Smooth muscle cell of the pulmonary artery (primary cell): ENCODE measurements at places on chromosomes 2 and 18. TPM values are rescaled to one million over a fixed set of nuclear protein-coding genes. Genes with fewer than 3 reads are reported as not detected.

PSMA8 gene
- not detected in 2 replicates for total RNA-seq

CREG2 gene
- 0.65 and 2.4 TPM in 2 replicates for total RNA-seq

SLC38A11 gene
- 0.13 and 0.83 TPM in 2 replicates for total RNA-seq

CKAP2L gene
- 1.3 and 4.0 TPM in 2 replicates for total RNA-seq

IL36G gene
- not detected in 2 replicates for total RNA-seq

RASGRP3 gene
- total RNA-seq = 2.1 and 3.0 TPM in 2 replicates

INHBB gene
- total RNA-seq = 0.03 and 0.52 TPM in 2 replicates

ALKAL2 gene
- not detected in 2 replicates for total RNA-seq

ACYP2 gene
- total RNA-seq = 13.4 and 21.7 TPM in 2 replicates

AFG3L2 gene
- 37.5 and 39.8 TPM in 2 replicates for total RNA-seq

ARHGAP28 gene
- total RNA-seq = 0.03 and 7.2 TPM in 2 replicates

SLC40A1 gene
- total RNA-seq = 27.0 and 53.8 TPM in 2 replicates

VIL1 gene
- total RNA-seq = not detected in 2 replicates

MAP3K19 gene
- total RNA-seq = not detected in 2 replicates

ANKRD29 gene
- total RNA-seq = 2.0 and 8.3 TPM in 2 replicates

STARD6 gene
- total RNA-seq = not detected in 2 replicates

TNFAIP6 gene
- total RNA-seq = 10.0 and 31.8 TPM in 2 replicates

GRP gene
- total RNA-seq = not detected in 2 replicates

ADI1 gene
- total RNA-seq = 34.9 and 39.2 TPM in 2 replicates

LBX2 gene
- total RNA-seq = 0.59 and 4.5 TPM in 2 replicates

NGEF gene
- total RNA-seq = 1.3 and 5.7 TPM in 2 replicates

NEU2 gene
- total RNA-seq = not detected in 2 replicates

FKBP1B gene
- total RNA-seq = 6.8 and 7.9 TPM in 2 replicates

PELI1 gene
- total RNA-seq = 11.1 and 14.1 TPM in 2 replicates

METTL21A gene
- 8.7 and 12.7 TPM in 2 replicates for total RNA-seq

CHRNG gene
- not detected in 2 replicates for total RNA-seq

FBXO48 gene
- 0.26 and 0.39 TPM in 2 replicates for total RNA-seq

LHCGR gene
- not detected in 2 replicates for total RNA-seq

LTBP1 gene
- total RNA-seq = 565 and 1,048 TPM in 2 replicates

DCC gene
- 0.20 TPM in 1 of 2 replicates, not detected in the other for total RNA-seq

PECR gene
- total RNA-seq = 14.0 and 17.8 TPM in 2 replicates

TEKT4 gene
- not detected in 2 replicates for total RNA-seq
